ENCODE measurements at places on chromosomes 2 and 18. TPM values are rescaled to one million over a fixed set of nuclear protein-coding genes. Genes with fewer than 3 reads are reported as not detected.

DNA sequence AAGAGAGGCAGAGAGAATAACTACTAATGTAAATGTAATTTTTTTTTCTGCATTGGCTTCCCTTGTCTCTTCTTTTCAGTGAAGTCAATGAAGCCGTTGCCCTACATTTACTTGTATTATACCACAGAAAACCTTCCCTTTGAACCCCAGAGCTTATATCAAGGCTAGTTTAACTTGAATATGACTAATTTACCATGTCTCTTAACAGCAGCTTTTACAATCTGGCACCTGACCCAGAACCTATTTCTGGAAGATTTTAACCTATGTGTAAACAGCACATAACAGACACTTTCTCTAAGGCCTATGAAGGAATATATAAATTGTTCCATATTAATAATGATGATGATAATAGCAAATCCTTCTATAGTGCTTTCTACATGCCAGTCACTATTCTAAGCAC lies 580.5 kb upstream of the NXPH2 start:
- DNase-seq = no peak

GRCh38 chr2:146677280-146677679 lies 1167.5 kb upstream of the ACVR2A start:
- DNase-seq = no peak

DNA sequence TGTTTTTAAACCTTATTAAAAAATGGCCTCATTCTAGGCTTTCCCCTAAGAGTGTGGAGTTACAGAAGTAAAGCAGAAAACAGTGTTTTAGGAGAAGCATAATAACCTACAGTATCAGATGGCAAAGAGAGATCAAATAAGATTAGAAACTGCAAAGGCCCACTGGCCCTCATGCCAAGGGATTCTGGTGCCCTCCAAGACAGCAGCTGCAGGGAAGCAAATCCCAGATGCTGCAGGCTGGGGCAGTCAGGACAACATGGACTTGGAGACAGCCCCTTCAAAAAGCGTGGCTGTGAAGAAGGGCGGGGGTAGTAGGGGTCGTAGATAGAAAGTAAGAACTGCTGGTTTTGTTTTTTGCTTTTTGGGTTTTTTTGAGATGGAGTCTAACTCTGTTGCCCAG lies 28.3 kb upstream of the EPG5 start:
- no peak for DNase-seq

Gene GPR155
- 13.5 TPM for total RNA-seq

Gene GLI2
- total RNA-seq = 8.9 TPM

Gene CRYGD
- 1.9 TPM for total RNA-seq
